Stimulated activated CD4-positive, alpha-beta T cell treated with anti-CD3 and anti-CD28 coated beads, Interleukin-1b, Interleukin-23, amount 100 ng/mL, for 4 hours (primary cell): ENCODE measurements at places on chromosomes 16 and 17.

GRCh38 chr17:70955441-70955840 lies 786.1 kb downstream of the KCNJ2 start:
- DNase-seq = no peak

DNA sequence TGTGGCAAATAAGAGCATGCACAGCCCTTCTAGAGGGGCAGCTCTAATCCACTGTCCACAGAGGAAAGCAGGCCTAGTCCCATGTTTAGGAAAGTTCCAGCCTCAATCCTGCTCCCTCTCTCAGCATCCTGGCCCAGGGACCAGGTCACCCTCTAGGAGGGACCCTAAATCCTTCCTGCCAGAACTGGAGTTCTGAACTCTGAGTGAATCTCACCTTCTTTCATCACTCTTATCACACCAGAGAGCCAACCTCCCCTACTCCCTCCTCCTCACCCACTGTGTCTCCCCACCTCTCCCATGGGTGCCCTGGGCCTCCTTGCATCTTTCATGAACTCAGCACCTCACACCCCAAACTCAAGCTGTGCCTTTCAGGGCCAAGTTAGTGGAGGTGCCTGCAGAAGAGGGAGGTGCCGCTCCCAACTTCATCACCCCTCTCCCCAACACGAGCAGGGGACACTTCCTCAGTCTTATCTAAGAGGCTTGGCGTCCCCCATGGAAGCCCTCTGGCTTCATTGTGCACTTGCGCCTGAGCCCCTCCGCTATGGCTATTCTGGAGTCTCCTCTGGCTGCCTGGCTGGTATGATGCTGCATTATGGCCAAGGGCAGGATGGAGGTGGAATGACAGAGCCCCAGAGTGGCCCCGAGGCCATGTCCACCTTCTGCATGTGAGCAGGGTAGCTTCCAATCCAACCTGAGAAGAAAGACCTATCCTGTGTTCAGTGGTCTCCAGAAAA lies 31.7 kb downstream of the PIK3R6 start:
- no peak for DNase-seq

GRCh38 chr17:58960068-58960467 lies 146.6 kb downstream of the TRIM37 start:
- no peak for DNase-seq

GRCh38 chr17:63735691-63736090 lies 5.9 kb downstream of the STRADA start:
- no peak for DNase-seq

DNA sequence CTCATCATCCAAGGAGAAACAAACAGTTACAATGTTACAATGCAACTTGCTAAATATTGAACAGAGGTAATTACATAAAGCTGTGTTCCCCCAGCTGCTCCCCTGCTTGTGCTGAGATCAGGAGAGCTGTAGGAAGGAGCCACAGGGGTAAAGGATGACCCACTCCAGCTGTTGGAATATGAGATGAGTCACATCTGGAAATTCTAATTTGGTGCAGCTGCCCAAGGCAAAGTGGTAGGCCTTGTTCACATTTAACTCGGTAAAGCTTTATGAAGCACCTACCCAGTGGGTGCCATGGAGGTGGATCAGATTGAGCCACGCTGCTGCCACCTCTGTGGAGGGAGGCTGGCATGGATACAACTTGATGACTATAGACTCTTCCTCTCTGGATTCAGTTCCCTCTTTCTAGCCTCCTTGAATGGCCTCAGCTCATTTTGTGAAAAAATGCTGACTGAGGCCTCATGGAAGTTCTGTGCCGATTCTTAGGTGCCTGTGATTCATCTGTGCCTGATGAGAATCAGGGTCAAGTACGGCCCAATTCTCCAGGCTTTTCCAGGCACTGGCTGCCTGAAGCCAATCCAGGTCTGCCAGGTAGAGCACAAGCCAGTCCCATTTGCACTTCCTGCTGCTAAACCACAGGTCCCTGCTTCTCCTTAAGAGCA lies 7.4 kb downstream of the ZNF689 start:
- no peak for DNase-seq

DNA sequence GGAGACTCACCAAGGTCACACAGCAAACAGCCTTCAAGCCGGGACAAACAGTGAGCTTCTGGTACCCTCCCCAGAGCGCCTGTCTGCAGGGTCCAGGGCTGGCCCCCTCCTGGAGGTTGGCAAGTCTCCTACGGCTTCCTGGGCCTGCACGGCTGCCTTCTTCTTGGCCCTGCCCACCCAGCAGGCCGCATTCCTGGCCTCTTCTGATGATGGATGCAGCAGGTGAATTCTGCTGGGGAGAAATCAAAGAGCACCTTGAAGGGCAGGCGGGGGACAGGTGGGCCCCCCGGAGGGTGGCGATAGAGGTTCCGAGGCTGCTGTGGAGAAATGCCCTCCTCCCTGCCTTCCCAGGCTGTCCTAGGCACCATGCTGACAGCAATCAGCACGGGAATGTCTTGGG lies 3.8 kb upstream of the NOS2 start:
- no peak for DNase-seq

GRCh38 chr17:39069114-39069756 lies 82.2 kb downstream of the PLXDC1 start:
- no peak for DNase-seq

- DNase-seq = no peak
These were observed 743 bp downstream of the ZNF624 start for GRCh38 chr17:16652847-16653366.

DNA sequence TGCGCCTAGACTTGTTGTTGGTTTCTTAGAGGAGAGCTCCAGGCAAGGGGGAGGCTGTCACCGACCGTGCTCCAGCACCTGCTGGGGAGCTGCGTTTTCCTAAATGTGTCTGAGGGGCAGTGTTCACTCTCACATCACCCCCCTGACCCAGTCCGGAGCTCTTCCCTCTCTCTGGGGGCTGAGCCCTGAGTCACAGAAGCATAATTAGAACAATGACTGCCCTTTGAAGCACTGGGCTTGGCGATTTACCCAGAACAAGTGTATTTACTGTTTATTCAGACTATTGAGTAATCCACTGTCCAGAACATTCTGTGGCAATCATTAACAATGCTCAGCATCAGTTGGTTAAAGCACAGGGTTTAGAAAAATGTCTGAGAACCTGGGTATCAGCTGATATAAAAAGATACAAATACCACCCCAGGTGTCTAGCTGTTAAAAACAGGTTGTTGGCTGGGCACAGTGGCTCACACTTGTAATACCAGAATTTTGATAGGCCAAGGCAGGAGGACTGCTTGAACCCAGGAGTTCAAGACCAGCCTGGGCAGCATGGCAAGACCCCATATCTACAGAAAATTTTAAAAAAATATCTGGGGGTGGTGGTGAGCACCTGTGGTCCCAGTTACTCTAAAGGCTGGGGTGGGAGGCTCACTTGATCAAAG lies 8.1 kb downstream of the CES4A start:
- DNase-seq = no peak

- no peak for DNase-seq
These were observed 33.4 kb downstream of the SOX8 start for GRCh38 chr16:1014771-1015495.

DNA sequence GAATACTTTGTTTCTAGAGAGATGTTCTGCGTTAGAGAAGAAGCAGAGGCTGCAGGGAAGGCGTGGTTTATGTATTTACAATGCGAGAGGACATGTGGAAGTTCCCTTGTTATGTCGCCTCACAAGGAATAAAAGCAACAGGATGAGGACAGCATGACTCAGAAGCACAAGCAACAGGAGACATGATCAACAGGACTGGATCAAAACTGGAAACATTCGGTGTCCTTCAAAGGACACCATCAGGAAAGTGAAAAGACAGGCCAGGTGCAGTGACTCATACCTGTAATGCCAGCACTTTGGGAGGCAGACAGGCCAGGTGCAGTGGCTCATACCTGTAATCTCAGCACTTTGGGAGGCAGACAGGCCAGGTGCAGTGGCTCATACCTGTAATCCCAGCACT lies 52.6 kb downstream of the CCDC57 start:
- DNase-seq = no peak

DNA sequence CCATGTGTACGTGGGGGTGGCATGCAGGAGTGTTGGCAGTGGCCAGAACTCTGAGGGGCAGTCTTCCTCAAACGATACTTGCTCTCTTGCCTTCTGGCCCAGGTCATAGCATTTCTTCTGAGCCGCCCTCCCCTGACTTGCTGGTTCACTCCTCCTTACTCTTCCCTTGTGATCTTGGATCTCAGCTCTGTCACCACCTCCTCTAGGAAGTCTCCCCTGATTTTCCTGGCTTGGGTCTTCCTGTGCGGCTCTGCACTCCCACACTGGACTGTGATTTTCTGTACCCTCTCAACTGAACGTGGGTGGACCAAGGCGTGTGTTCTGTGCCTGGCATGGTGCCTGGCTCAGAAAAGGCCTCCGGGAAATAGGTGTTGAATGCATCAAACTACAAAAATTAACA lies 2.9 kb downstream of the EPN3 start:
- DNase-seq = no peak

DNA sequence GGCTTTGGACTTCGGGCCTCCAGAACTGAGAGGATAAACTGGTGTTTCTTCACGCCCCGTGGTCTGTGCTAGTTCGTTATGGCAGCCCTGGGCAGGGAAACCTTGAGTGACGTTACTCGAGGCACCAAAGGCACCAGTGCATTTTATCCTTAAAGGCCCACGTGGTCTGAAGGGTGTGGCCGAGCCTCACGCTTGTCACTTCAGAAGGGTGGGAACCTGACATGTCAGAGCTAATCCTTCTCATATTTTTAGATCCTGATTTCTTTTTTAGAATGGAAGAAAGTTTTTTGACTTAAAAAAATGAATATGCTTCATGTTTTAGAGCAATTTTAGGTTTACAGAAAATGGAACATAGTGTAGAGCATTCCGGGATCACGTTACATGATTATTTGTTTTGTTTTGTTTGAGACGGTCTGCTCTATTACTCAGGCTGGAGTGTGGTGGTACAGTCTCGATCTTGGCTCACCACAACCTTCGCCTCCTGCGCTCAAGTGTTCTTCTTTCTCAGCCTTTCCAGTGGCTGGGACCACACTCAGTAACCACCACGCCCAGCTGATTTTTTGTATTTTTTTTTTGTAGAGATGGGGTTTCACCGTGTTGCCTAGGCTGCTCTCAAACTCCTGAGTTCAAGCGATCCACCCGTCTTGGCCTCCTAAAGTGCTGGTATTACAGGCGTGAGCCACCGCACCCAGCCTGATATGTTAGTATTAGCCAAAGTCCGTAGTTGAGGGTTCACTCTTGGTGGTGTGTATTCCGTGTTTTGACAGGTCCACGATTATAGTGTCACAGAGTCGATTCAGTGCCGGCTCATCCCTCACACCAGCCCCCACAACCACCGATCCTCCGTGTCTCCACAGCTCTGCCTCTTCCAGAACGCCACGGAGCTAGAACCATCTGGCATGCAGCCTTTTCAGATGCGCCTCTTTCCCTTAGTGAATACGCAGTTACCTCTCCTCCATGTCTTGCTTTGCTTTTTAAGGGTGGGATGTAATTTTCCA lies 47.9 kb downstream of the RAB11FIP3 start:
- DNase-seq = no peak

DNA sequence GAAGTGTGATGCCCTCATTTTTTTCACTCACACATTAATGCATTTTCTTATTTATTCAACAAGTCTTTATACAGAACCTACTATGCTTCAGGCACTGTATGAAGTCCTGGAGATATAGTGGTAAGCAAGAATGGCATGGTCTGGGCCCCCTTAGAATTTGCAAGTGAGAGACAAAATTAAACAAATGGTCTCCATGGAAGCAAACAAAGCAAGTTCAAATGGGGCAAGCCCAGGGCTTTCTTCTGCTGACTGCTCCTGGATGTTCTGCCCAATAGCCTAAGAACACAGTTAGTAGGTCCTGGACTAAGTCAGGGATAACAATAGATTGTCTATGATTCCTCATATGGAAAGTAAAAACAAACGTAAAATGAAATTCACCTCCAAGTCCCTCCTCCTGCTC lies 31.3 kb upstream of the DDX52 start:
- no peak for DNase-seq

GRCh38 chr16:23862556-23862955 lies 26.8 kb downstream of the PRKCB start:
- DNase-seq = no peak

GRCh38 chr16:12688951-12689850 lies 114.5 kb downstream of the CPPED1 start:
- no peak for DNase-seq
